Stimulated activated CD8-positive, alpha-beta memory T cell treated with anti-CD3 and anti-CD28 coated beads, Interleukin-4, amount 100 ng/mL, for 4 hours (primary cell): ENCODE measurements at places on chromosomes 2 and 18.

- DNase-seq = no peak
Observed at GRCh38 chr18:11215216-11215615, 65.8 kb upstream of the PIEZO2 start.

- DNase-seq = no peak
Observed at GRCh38 chr2:137367361-137367760, 596.9 kb upstream of the HNMT start.

GRCh38 chr2:239953418-239954061, 71.6 kb downstream of the NDUFA10 start:
- DNase-seq = no peak

GRCh38 chr18:53698907-53699306, 525.6 kb downstream of the MBD2 start:
- no peak for DNase-seq

GRCh38 chr2:215794829-215795546, 218.4 kb downstream of the MREG start:
- DNase-seq = no peak

DNA sequence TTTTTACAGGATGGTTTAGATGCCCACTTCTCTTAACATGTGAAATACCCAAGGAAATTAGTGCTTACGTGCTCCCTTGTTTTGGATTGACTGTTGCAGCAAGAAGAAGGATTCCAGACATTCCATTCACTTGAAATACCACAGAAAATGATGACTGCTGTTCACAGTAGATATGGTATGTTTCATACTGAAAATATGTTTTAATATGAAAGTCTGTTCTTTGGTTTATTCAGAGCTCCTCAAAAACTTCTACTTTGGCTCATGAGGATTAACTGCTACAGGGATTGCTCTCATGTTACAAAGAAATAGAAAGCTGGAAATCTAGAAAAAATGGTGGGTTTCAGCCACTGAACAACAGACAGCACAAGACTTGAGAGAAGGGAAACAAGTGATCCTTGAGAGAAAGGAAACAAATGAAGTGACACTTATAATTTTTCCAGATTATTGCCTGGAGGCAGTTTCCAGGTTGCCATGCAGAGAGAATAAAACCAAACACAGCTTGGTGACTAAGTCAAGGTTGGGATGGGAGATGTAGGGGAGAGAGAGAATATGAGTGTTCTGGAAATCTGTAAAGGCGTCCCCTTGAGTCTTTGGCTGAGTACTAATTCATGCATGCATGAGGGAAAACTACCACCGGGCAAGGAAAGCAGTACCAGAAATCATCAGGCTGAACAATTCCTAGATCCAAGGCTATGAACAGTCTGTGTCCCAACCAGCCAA, 348.1 kb downstream of the CLIP4 start:
- no peak for DNase-seq

DNA sequence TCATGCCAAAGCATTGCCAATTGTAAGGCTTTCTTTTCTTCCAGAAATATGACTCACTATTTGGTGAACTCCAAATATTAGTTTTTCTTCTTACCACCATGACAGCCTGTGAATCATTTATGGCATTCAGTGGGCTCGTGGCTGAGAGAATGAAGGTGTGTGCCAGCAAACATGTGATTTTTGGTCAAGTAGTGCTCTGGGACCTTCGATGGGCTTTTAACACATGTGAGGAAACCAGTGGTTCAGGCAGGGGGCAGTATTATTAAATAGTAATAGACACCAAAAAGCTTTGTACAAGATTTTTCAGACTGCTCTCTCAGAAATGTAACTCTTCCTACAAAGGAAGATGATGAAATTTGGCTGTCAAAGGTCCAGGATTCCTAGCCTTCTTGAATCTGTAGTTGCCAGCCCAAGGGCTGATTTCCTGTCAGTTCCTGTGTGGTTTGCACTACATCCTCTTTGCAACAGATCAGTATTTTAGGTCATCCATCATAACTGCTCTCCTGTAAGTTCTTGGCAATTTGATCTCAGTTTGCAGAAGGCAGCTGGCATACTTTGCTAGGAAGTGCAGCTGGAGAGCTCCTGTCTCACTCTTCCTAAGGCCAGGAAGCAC, 64.3 kb downstream of the BABAM2 start:
- DNase-seq = peak; percentile 7

DNA sequence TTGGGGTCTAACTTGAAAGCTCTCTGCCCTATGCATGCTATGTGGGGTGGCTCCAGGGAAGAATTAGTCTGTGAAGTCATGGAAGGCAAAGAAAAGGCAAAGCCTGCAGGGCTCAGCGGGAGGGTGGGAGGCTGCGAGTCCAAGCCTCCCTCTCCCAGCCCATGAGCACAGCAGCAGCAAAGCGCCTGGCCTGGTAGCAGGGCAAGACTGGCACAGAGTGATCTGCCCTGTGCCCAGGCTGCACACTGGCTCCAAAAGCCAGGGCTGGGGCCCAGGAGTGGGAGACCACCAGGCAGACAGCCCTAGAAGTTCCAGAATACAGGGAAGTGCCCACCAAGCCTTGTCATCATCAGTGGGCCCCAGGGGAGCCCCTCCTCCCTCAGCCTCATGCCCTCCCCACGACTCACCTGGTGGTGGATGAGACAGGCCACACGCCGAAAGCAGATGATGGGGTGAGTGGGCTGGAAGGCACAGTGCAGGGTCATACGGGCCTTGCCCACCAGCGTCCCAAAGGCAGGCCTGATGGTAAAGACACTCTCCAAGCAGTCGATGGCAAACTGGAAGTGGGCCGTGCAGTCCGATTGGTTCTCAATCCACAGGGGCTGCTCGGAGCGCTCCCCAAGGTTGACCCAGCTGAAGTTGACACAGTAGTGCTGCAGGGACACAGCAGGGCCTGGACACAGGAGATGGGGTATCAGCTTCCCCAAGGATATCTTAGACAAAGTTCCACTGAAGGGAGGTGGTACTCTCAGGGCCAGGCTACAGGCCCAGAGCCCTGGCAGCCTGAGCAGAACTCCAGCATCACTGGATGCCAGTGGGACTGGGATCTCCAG, 12.1 kb downstream of the CFAP65 start:
- no peak for DNase-seq

- DNase-seq = no peak
Observed at GRCh38 chr2:27021253-27022049, 11.3 kb upstream of the TMEM214 start.

DNA sequence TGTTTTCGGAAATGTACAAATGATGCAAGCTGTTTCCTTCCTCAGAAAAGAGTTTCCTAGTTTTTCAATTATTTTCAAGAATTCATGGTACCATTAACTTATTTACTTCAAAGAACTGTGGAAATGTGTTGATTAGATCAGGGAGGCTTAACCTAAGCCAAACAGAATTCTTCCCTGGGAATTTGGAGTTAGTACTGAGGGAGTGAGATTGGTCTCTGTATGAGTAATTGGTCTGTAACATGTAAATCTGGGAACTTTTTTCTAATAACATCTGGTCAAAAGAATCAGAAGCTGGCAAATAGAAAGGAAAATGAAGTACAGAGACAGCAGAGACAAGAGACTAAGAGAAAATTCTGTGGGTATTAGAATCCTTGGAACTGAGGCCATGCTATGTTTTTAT, 145.8 kb downstream of the BABAM2 start:
- no peak for DNase-seq

DNA sequence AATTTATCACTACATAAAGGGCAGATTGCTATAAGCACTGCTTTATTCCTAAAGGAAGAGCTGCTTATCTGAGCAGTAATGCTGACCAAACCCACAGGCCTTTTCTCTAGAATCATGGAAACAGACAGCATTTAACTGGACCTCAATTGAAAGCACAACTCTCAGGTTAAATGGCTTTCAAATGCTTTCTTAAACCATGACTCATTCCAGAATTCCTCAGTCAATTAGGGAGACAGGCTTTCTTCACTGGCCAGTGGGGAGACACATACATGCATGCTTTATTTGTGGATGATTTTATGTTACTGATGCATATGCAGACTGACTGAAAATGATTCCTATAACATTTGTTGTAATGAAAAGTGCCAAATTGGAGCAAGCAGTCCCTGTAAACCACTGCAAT, 114.6 kb downstream of the ACVR1 start:
- no peak for DNase-seq

- no peak for DNase-seq
Observed at GRCh38 chr2:17311771-17312511, 206.3 kb downstream of the RAD51AP2 start.

GRCh38 chr2:61822255-61822654, 31.6 kb downstream of the FAM161A start:
- DNase-seq = no peak

GRCh38 chr2:178005756-178006155, 66.8 kb downstream of the PDE11A start:
- no peak for DNase-seq

- DNase-seq = no peak
Observed at GRCh38 chr18:10591896-10592295, 66.1 kb downstream of the NAPG start.

- DNase-seq = no peak
Observed at GRCh38 chr2:83901317-83901716, 557.8 kb downstream of the SUCLG1 start.

GRCh38 chr18:79789901-79790890, 7.5 kb upstream of the KCNG2 start:
- no peak for DNase-seq

GRCh38 chr2:30871440-30871839, 64.2 kb upstream of the CAPN13 start:
- DNase-seq = no peak

DNA sequence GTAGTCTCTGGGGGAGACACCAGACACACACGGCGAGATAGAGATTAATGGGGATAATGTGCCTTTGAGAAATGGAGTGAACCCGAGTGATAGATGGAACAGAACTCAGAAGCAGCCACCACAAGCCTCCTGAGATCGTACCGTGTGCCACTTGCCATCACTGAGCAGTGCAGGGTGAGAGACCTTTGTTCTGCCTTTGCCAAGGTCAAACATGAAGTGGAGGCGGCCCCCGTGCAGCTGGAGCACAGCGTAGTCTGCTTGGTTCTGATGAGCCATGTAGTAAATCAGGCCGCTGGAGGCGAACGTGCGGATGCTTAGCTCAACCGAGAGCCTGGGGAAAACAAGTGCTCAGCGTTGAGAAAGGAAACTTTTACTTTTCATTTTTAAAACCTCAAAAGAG, 167.0 kb downstream of the LAMA1 start:
- no peak for DNase-seq

- DNase-seq = no peak
Observed at GRCh38 chr2:185522472-185522871, 216.1 kb upstream of the FSIP2 start.

DNA sequence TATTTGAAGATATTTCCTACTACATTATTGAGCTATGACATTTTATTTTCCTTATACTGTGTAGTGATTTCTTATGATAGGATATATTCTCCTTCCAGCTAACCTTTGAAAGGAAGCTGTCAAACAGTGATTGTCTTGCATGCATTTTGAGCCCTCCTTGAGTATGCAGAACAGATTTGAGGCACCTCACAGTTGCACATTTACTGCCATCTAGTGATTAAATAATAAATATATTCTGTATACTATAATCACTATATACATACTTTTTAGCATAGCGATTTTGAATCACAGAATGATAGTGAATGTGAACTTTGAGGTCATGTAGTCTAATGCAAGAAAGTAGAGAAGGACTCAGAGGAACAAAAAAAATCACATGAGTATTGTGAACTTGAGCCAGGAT, 268.4 kb upstream of the CDH19 start:
- no peak for DNase-seq

DNA sequence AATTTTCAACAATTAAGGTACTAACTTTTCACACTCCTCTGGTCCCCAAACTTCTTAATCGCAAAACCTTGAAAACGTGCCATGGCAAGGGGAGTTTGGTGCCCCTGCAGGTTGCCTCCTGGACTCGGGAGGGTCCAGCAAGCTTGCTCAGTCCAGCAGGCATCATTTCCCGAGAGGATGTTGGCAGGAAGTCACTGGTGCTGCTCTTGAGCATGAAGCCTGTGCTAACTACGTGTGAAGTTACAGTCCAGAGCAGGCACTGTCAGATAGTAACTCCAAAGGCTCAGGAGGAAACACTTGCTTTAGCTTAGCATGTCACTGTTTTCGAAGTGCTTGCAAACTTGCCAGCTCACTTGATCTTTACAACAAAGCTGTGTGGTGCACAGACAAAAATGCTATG, 215.4 kb downstream of the MYCN start:
- no peak for DNase-seq

DNA sequence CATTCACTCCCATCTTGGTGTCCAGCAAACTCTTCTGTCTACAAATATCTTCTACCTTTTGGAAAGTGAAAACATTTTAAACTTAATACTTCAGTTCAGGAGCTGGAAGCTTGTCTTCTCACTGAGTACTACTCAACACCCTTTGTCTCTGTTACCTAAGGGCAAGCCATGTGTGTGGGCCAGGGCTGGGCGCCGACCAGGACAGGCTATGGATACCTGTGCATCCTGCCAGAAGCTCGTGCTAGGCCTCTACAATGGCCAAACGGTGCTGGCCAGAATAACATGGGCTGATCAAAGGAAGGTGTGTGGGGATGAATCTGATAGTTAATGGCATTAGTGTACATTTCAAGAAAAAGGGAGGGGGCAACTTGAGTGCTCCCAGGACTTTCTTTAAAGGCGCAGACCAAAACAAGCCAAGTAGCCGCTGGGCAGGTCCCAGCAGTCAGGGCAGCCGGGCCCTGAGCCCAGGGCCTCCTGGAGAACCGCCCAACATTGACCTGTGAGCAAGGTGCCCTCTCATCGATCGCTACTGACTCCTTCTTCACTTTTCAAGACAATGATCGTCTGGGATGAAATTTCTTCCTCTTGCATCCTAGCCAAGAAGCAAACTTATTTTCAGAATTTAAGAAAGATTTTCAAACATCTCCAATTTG, 29.0 kb upstream of the ID2 start:
- DNase-seq = no peak

DNA sequence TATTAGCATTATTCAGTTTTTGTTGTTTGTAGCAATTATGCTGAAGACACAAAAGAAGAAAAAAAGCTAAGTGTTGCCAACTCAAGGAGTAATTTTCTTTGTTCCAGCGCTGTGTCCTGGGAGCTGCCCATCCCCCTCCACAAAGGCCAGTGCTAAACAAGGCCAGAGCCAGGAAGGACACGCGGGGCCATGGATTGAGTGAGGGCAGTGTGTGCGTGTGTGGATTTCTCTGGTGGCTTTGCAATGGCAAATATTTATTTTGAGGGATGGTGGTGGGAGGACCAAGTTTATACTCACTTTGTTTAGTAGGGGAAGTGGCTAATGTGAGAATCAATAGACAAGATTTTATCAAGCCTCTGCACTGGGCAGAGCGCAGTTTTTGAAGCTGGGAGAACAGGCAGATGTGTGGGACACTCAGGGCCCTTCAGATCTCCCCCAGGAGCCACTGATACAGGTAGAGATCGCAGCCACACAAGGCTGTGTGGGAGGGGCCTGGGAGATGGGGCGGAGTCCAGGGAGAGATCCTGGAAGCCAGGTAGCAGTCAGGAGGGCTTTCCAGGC, 11.4 kb downstream of the AGAP1 start:
- DNase-seq = no peak

- DNase-seq = no peak
Observed at GRCh38 chr2:16374671-16375070, 291.0 kb downstream of the CYRIA start.

- DNase-seq = no peak
Observed at GRCh38 chr2:60480089-60480773, 73.2 kb downstream of the BCL11A start.

- DNase-seq = no peak
Observed at GRCh38 chr18:55047546-55047945, 88.3 kb upstream of the CCDC68 start.

- DNase-seq = no peak
Observed at GRCh38 chr2:30756971-30757370, 50.3 kb downstream of the CAPN13 start.
